NB4 (cell line): ENCODE measurements at places on chromosomes 5 and 9.

DNA sequence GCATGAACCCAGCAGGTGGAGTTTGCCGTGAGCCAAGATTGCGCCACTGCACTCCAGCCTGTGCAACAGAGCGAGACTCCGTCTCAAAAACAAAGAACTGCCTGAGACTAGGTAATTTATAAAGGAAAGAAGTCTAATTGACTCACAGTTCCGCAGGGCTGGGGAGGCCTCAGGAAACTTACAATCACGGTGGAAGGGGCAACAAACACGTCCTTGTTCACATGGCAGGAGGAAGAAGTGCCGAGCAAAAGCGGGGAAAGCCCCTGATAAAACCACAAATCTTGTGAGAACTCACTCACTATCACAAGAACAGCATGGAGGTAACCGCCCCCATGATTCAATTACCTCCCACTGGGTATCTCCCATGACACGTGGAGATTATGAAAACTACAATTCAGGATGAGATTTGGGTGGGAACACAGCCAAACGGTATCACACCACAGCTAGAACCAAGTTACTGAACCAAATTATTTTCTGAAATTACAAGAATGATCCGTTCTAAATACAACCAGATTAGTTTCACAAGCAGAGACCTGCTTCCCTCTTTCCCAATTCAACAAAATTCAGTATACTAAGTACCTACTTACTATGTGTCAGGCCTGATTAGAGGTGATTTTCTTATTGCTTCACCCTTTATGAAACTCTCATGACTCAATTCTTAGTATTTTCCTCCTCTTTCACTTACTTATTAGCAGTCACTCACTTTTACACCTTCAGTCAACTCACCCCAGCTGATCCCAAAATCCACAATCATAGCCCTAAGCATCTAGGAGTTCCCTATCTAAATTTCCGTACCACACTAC is 8.4 kb downstream of the UBTD2 start:
- DNase-seq = no peak

- DNase-seq = no peak
These were observed 172.3 kb downstream of the CACNA1B start for GRCh38 chr9:138049779-138050471.

DNA sequence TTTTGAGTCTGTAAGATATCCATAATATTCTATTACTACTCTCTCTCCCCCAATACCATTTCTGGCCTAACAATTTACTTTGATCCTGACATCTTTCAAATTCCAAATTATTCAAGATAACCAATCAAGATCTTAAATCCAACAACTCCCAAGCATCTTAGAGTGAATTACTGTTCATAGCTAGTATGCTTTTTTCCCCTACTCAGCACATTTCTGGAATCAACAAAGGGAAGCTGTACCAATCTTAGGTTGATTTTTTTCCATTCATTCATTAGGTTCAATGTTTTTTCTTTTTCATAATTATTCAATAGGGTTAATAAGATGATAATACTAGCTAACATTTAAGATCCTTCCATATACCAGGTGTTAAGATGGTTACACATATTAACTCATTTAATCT is 50.3 kb upstream of the MTMR12 start:
- no peak for DNase-seq

DNA sequence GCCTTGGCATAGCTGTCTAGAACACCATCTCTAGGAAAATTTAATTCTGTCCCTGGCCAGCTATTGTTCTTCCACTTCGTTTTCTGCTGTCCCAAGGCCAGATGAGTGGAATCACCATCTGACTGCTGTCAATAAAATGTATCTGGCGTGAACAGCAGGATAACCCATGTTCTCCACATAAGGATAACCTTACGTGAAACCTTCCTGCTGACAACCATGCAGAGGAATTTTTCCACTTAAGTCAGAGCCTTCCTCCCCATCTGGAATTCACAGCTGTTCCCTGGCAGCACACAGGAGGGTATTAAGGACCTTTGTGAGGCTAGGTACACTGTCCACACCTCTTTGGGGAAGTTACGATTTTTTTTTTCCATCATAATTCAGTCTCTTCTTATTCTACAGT is 28.6 kb downstream of the RNF44 start:
- no peak for DNase-seq

DNA sequence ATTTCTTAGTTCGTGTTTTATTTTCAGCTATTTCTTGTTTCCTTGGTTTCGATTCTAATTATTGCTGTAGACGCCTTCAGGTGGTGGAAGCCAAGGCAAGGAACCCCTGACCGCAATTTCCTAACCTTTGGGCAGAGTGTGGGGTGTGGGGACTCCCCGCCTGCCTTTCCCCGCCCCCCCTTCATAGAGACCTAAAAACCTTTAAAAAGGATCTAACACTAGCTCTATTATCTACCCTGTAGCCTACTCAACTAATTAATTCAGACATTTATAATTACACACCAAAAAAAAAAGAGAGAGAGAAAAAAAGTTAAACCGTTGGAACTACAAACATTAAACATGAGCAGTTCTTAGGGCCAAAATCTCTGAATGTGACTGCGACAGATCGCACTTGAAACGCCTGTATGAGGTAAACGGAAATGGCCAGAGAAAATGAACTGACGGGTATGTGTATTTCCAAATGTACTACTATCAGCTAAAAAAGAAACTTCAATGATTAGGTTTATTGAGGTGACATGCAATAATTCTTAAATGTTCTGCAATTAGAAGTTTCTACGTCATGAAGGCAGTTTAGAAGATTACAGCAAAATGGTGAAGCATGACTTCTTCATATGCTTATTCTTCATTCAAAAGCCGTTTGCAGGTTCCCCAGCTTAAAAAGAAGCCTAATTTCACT is 19.0 kb upstream of the FER start:
- DNase-seq = peak; percentile 48

- no peak for DNase-seq
These were observed 109.1 kb downstream of the DOCK2 start for GRCh38 chr5:169746147-169746694.

- DNase-seq = no peak
These were observed 15.2 kb upstream of the DNAJC25 start for GRCh38 chr9:111615928-111616327.

DNA sequence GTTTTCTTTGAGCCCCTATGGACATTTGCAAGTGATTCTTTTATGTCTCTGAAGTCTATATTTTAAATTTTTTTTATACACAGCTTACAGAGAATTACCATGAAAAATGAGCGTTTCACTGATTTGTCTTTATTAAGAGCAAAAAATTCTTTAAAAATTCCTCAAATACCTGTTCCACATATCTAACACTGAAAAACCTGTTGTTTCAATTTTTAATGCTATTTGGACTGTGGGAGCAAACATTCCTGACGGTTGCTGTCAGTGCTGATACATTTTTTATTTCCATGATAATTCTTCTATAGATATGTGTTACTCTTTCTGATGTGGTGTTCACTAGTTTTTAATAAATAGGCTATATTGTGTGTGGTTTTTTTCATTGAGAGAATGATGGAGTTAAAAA is 199.8 kb downstream of the GDNF start:
- no peak for DNase-seq

DNA sequence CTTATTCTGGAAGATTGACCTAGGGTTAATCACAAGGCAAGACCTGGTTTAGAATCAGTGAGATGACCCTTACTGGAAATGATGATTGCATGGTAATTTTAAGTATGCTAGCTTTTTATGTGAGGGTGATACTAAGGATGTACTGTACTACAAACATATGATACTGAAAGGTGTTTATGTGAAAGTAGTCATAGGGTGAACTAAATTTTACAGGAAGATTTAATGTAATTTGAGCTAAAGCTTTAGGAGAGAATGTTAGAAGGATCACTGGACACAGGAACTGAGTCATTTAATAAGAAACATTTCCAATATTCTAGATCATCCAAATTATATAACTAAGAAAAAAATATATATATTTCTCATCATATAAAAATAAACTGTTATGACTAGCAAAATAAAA is 197.2 kb downstream of the COX7C start:
- DNase-seq = no peak

GRCh38 chr5:67748165-67748690 is 467.3 kb upstream of the PIK3R1 start:
- no peak for DNase-seq

DNA sequence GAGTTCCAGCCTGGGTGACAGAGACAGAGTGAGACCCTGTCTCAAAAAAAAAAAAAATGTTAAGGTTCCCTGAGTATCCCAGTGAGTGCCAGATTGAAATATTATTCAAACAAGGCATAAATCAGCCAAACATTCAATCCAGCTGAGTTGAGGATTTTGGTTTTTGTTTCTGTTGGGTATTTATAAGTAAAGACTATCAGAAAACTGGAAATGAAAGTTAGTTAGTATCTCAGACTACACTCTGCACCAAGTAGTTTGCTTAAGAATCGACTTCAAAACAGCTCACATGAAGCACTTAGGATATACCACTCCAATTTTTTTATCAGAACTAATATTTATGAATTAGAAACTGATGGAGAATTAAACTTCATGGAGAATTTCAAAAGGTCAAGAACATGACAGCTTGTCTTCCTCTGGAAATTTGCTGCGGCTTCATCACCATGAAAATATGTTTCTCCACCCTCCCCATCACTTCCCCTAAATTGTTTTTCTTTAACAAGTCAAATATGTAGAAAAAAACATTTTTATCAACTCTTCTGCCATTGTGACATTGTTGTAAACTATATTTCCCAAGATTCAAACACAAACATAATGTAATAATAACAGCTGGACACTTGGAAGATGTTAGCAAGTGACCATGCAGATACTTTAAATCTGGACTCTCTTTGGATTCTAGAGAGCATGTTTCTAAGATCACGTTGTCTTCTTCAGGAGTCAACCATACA is 110.0 kb upstream of the PTGER4 start:
- DNase-seq = no peak

GRCh38 chr9:80326105-80326504 is 754.3 kb downstream of the TLE4 start:
- DNase-seq = no peak

- no peak for DNase-seq
These were observed 50.7 kb upstream of the NKD2 start for GRCh38 chr5:957748-958485.

DNA sequence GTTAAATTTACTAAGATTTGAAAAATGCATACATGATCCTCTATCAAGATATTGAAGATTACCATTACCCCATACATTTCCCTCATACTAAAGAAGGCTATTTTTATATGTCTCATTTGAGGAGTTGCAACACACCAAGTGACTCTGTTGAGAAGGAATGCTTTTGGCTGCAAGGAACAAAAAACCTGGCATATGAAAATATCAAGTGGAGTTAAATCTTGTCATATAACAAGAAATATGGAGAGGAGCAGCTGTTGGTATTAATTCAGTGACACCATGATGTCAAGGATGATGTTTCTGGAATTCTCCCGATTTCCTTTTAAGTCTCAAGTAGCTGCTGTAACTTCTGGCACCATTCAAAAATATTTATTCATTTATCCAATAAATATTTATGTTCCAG is 193.8 kb downstream of the CSNK1G3 start:
- no peak for DNase-seq

GRCh38 chr5:89268460-89268859 is 385.5 kb upstream of the MEF2C start:
- no peak for DNase-seq

DNA sequence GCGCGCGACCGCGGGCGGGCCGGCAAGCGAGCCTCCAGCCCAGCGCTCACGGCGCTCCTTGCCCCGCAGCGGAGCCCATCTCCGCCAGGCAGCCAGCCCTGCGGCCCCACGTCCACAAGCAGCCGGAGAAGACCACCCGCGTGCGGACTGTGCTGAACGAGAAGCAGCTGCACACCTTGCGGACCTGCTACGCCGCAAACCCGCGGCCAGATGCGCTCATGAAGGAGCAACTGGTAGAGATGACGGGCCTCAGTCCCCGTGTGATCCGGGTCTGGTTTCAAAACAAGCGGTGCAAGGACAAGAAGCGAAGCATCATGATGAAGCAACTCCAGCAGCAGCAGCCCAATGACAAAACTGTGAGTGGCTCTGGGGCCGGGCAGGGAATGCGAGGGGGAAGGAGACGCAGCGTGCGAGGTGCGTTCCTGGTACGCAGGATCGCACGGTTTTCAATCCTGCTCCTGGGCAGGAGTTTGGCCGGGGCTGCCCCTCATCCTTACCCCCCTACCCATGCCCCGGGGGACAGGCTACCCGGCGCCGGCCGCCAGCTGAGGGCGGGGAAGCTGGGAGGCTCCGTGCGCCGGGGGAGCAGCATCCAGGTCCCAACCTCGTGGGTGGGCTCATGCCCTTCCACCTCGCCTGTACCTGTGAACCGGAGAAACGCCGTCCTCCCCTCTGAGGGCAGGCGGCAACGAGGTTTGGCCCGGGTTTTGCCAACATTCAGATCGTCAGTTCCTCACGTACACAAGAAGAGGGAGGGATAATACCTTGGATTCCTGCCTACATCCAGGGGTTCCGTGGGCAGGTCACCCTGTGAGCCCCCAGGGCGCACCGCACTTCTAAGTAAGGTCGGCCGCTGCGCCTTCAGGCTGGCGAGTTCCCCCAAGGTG is 6.6 kb downstream of the ISL1 start:
- no peak for DNase-seq

GRCh38 chr5:168752012-168752411 is 172.8 kb upstream of the PANK3 start:
- no peak for DNase-seq

DNA sequence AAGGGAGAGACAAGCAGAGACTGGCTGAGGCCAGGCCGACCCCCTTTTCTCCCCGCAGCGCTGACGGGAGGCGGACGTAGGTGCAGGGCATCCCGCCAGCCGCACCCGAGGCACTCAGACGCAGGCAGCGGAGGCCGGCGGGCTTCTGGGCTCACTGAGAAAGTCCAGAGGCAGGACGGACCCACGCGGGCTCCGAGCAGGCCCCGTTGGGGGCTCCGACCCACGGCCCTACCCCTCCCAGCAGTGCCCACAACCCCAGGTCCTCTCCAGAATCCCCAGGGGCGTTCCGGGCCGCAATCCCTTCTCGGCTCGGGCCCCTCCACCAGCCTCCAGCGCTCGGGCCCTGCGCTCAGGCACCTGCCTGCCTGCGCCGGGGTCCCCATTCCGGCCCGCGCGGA is 543 bp downstream of the MTMR12 start:
- peak; percentile 78 for DNase-seq

GRCh38 chr5:75519761-75520160 is 8.1 kb downstream of the POLK start:
- DNase-seq = no peak

GRCh38 chr5:43874772-43875171 is 271.8 kb downstream of the NNT start:
- DNase-seq = no peak

- no peak for DNase-seq
These were observed 439.1 kb downstream of the RAB3C start for GRCh38 chr5:59021837-59022514.

GRCh38 chr5:104297076-104297475 is 734.5 kb upstream of the NUDT12 start:
- DNase-seq = no peak
